Liver (tissue), 10 donors: ENCODE measurements at places on chromosomes 13 and 19. TPM values are rescaled to one million over a fixed set of nuclear protein-coding genes. Genes with fewer than 3 reads are reported as not detected.

The CEACAM8 gene
- polyA plus RNA-seq = 0.07 TPM

DNA sequence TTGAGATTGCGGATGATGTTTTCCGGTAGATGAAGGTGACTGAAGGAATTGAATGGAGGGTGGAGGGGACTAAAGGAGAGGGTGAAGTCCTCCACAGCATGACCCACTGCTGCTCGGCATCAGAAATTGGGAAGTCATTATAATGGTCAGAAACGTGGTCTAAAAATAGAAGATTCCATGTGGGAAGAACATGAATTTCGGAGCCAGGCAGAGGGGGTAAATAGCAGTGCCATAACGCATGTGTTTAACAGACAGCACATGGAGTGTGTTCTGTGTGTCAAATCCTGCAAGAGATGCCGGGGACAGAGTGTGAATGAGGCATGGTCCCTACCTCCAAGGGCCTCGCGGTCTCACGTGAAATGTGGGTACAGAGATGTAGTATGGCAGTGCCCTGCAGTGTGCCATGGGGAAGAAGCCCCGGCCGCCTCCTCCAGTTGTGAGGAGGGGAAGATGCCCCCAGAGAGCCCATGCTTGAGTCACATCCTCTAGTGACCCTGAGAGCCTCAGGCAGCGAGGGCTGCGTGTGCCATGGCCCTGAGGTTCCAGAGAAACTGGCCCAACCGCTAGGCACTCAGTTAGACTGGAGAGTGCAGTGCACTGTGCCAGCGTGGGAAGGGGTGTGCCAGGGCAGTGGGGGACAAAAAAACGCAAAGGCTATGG, 106.1 kb downstream of the COL4A2 start:
- no peaks in the 10 kb centered on the region for H3K4me1 ChIP-seq
- H3K27ac ChIP-seq = no peak overlapping the region
- no peaks in the 10 kb centered on the region for H3K36me3 ChIP-seq
- H3K27me3 ChIP-seq = no peaks in the 10 kb centered on the region

- H3K27me3 ChIP-seq = no peaks in the 10 kb centered on the region
- no peak overlapping the region for H3K4me3 ChIP-seq
- H3K4me1 ChIP-seq = no peaks in the 10 kb centered on the region
Observed at GRCh38 chr13:80408270-80408669, 67.3 kb upstream of the SPRY2 start.

GRCh38 chr19:13120817-13121216, 2.8 kb downstream of the NACC1 start:
- H3K4me1 ChIP-seq = peaks cover 31% of the 10 kb centered on the region
- no peaks in the 10 kb centered on the region for H3K27me3 ChIP-seq
- no peak overlapping the region for H3K27ac ChIP-seq
- H3K4me3 ChIP-seq = no peak overlapping the region
- no peaks in the 10 kb centered on the region for H3K36me3 ChIP-seq

GRCh38 chr13:47038188-47038587, 141.3 kb upstream of the HTR2A start:
- H3K4me3 ChIP-seq = no peak overlapping the region
- no peaks in the 10 kb centered on the region for H3K27me3 ChIP-seq
- H3K36me3 ChIP-seq = no peaks in the 10 kb centered on the region
- DNase-seq = no peak
- H3K27ac ChIP-seq = no peak overlapping the region

DNA sequence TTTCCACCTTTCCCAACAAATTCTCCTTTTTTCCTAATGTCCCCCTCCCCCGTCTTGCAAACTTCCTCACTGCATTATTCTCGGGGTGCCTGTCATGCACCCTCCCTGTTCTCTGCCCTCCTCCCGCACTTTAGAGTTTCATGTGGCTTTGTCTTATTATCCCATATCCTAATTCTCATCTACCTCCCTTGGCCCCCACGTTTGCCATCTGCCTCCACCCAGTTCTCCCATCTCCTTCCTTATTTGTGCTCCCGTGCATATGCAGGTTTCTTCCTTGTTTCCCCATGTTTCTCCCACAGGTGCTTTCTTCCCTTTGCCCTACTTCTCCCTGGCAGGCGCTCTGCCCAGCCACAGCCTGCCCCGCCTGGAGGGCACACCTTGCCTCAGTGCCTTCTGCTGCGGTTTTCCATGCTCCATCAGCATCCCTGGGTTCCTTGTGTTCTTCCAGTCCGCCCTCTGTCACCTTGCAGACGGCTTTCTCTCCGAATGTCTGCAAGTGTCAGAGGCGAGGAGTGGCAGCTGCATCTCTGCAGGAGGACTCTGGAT, 1.5 kb downstream of the SPATA13 start:
- peak overlapping the region; percentile 87 for H3K4me3 ChIP-seq
- H3K27ac ChIP-seq = peak overlapping the region; percentile 97
- peaks cover 11% of the 10 kb centered on the region for H3K36me3 ChIP-seq
- H3K4me1 ChIP-seq = peaks cover 47% of the 10 kb centered on the region
- no peaks in the 10 kb centered on the region for H3K27me3 ChIP-seq
